Mucosa of descending colon (tissue), 3 donors: ENCODE measurements at places on chromosomes 7 and 10. TPM values are rescaled to one million over a fixed set of nuclear protein-coding genes. Genes with fewer than 3 reads are reported as not detected.

The PCGF6 gene
- 5.7 TPM for total RNA-seq

The TSPAN14 gene
- total RNA-seq, result 96.5 TPM

The HDAC9 gene
- 17.5 TPM for total RNA-seq

The PON1 gene
- total RNA-seq, result not detected

DNA sequence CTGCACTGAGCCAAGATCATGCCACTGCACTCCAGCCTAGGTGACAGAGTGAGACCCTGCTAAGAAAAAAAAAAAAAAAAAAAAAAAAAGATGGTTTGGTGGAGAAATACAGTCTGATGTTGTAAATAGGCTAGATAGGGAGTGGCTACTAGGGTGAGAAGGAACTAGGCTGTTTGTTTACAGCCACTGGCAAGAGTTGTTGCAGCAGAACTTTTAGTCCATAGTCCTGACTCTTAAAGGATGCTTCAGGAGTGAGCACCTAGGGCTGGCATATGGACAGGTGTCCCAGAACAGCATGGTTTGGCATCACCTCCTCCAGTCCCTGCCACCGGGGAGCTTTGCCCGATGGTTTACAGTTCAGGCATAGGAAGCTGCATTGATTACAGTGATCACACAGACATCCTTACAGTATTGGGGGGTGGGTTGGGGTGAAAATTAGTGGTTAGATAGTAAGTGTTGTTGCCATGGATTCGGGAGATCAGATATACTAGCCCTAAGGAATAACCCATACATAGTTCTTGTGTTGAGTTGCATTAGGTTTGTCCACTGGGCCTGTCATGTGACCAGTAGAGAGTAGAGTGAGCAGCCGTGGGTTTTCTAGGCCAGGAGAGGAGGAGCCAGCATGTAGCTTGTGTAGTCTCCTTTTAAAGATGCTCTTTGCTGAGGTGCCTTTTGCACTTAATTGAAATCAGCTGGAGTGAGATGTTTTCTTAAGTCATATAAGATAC, 35.9 kb downstream of the ZRANB1 start:
- no peak for DNase-seq

DNA sequence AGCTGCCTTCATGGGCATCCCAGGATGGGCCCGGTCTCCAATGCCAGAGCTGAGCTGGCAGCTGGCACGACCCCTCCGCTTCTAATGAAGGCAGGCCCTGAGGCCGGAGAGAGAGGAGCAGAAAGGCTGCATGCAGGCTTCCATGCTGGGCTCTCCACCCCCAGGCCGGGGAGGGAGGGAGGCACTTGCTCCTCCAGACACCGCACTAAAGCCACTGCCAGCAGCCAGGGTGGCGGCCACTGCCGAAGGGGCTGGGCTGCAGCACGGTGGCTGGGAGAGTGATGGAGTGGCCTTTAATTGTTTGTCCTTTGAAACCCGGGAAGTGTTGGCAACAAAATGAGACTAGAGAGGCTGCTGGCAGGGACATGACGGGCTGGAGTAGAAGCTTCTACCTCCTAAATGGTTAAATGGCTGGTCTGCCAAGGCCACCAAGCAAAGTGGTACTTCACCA, 236.5 kb downstream of the SKAP2 start:
- DNase-seq, result no peak

- no peak for DNase-seq
Measured at GRCh38 chr10:21535494-21535965, 1.5 kb downstream of the MLLT10 start.

GRCh38 chr10:49608166-49609005, 1.7 kb upstream of the SLC18A3 start:
- DNase-seq, result no peak
